Adrenal gland (tissue), 19 donors: ENCODE measurements at places on chromosomes 13 and 19.

DNA sequence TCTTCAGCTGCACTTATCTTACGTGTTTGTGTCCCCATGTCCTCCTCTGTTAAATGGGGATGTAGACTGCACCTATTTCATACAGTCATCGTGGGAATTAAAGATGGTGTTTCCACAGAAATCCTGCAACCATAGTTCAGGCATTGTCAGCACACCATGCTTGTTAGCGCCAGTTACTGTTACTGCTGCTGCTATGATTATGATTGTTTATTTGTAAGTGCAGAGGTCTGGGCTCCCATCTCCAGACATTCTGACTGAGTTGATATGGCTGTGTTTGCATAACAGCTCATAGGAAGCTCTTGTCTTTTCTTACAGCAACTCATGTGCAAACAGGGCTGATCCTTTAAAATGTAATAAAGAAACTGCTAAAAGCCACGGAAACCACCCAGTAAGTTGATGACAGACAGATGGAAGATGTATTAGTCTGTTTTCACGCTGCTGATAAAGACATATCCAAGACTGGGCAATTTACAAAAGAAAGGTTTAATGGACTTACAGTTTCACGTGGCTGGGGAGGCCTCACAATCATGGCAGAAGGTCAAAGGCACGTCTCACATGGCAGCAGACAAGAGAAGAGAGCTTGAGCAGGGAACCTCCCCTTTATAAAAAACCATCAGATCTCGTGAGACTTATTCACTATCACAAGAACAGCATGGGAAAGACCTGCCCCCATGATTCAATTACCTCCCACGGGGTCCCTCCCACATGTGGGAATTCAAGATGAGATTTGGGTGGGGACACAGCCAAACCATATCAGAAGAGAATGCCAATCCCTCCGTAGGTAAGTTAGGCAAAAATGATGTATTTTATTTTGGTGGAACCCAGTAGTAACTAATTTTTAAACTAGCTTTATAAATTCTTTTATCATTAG lies 1.6 kb downstream of the ZSCAN5A start:
- peaks cover 5% of the 10 kb centered on the region for H3K4me1 ChIP-seq
- no peak overlapping the region for H3K4me3 ChIP-seq
- H3K27ac ChIP-seq: no peak overlapping the region
- H3K27me3 ChIP-seq: no peaks in the 10 kb centered on the region

DNA sequence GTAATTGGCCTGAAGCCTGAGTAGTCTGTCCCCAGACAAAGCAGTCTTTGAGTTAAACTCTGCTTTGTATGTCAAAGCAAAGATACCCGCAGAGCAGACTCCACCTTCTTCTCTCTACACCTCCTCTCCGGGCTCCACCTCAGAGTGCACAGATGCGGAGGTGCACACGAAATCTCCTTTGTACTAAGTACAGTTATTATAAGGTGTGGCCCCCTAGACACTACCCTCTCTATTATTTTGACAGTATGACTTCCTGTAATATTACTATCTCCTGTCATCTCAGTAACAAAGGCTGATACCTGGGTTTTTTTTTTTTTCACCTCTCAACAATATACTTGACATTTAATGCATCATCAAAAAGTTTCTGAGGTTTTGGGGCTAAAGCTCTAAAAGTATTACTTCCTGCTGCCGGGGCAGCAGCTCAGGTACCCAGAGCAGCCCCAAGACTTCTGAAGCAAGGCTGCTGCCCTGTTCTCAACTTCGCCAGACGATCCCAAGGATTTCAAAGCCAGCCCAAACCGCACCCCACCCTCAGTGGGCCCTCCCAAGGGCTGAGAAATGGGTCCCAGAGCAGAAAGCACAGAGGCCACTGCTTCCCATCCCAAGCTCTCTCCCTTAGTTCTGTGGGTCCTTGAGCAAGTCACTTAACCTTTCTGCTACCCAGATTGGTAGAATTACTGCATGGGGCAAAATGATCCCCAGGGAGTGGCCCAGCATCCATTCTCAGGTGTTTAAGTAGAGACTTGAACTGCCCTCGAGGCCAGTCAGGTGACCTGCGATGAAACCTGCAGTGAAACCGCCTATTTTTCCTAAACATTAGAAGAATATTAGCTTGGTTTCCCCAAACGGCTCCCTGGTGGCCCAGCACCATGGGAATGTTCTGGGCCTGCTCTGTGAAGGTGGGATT lies 180.6 kb downstream of the FOXO1 start:
- no peaks in the 10 kb centered on the region for H3K36me3 ChIP-seq
- no peak overlapping the region for H3K4me3 ChIP-seq
- H3K4me1 ChIP-seq: peaks cover under 1% of the 10 kb centered on the region
- no peaks in the 10 kb centered on the region for H3K27me3 ChIP-seq
- H3K27ac ChIP-seq: no peak overlapping the region

- peak; percentile 46 for DNase-seq
- no peak overlapping the region for H3K4me3 ChIP-seq
- no peaks in the 10 kb centered on the region for H3K36me3 ChIP-seq
- H3K27ac ChIP-seq: no peak overlapping the region
- peaks cover 10% of the 10 kb centered on the region for H3K4me1 ChIP-seq
These were observed 34.0 kb downstream of the DPF1 start for GRCh38 chr19:38190061-38190460.

GRCh38 chr13:59914556-59914955 lies 249.2 kb downstream of the DIAPH3 start:
- no peak overlapping the region for H3K27ac ChIP-seq
- H3K4me1 ChIP-seq: no peaks in the 10 kb centered on the region
- H3K36me3 ChIP-seq: no peaks in the 10 kb centered on the region
- no peak for DNase-seq

DNA sequence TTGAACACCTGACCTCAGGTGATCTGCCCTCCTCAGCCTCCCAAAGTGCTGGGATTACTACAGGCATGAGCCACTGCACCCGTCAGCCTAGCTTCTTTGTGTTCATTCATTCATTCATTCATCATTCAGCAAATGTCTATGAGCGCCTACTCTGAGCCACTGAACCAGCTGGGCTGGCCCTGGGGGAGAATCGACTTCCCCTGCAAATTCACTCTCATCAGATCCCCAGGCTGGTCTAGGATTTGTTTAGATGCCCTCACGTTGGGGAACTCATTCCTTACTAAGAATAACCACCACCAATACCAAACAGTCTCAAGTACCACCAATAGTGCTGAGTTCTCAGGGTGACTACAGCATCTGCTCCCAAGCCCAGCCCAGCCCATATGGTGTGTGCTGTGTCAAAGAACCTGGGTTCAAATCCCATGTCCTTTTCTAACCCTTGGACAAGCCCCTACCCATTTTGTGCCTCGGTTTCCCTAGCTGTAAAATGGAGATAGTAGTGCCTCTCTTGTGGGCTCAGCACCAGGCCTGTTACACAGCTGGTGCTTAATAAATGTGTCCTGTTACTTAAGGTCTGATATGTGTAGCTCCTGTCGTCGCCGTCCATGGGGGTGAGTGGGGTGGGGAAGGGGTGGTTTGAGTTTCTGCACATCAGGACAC lies 16.8 kb downstream of the NRTN start:
- no peak for DNase-seq
- H3K36me3 ChIP-seq: no peaks in the 10 kb centered on the region
- no peak overlapping the region for H3K4me3 ChIP-seq
- H3K27me3 ChIP-seq: no peaks in the 10 kb centered on the region
- H3K27ac ChIP-seq: no peak overlapping the region

- H3K4me3 ChIP-seq: no peak overlapping the region
- no peaks in the 10 kb centered on the region for H3K36me3 ChIP-seq
- no peaks in the 10 kb centered on the region for H3K4me1 ChIP-seq
- no peak overlapping the region for H3K27ac ChIP-seq
- no peak for DNase-seq
These were observed 65.1 kb upstream of the ARHGEF7 start for GRCh38 chr13:111049791-111050538.

- H3K36me3 ChIP-seq: no peaks in the 10 kb centered on the region
- no peaks in the 10 kb centered on the region for H3K4me1 ChIP-seq
- no peak for DNase-seq
- no peak overlapping the region for H3K4me3 ChIP-seq
These were observed 138.8 kb upstream of the RNF113B start for GRCh38 chr13:98315902-98316301.

GRCh38 chr13:114286808-114287207 lies 5.4 kb downstream of the UPF3A start:
- H3K27me3 ChIP-seq: no peaks in the 10 kb centered on the region
- H3K27ac ChIP-seq: no peak overlapping the region
- DNase-seq: no peak

DNA sequence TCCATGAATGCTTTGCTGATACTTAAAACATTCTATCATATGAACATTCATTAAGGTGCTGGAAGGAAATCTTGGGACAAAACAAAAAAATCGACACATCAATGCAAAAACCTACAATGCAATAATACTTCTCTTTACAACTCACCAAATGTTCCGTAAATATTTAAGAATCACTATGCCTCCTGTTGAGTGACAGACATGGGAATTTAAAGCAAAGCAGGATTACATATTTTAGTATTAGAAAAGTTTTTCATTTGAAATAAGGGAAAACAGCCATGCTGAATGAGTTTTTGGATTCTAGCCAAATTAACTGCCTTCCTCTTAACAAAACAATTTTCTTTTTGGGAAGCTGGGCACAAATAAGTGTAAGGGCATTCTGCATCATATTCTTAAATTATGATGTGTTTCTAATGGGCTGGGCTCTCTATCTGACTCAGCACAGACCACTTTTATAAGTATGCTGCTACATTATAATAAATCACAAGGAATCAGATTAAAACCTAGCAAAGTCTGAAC lies 93.7 kb downstream of the RBM26 start:
- no peak overlapping the region for H3K4me3 ChIP-seq
- H3K27me3 ChIP-seq: no peaks in the 10 kb centered on the region
- DNase-seq: no peak

DNA sequence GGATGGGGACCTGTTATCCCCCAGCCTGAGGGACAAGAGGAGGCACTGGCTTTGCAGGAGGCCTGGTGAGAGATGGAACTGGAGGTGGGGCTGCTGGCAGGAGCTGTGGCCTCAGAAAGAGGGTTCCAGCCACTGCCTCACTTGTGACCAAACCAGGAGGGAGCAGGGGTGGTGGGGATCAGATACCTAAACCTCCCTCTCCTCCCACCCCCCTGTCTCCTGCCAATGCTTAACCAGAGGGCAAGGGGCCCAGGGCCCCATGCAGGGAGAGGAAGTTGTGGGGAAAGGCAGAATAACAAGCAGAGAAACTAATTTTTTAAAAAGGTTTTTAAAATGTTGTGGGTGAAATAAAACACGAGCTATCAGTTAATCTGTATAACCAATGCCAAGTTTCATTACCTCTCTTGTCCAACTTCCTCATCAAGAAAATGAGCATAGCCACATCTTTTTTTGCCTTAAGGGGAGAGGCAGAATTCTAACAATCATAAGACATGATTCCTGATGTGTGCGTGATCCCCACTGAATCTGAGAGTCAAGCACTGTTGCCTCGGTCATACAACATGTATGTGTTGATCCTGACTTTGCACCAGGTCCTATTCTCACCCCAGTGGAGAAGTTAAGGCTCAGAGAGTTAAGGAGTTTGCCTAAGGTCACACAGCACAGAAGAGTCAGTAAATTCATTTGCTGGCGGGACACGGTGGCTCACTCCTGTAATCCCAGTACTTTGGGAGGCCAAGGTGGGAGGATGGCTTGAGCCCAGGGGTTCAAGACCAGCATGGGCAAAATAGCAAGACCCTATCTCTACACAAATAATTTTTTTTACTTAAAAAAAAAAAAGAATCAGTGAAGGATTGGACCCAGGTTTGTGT lies 12.9 kb downstream of the FXYD5 start:
- no peak for DNase-seq
- H3K27me3 ChIP-seq: no peaks in the 10 kb centered on the region
- H3K27ac ChIP-seq: no peak overlapping the region
- H3K4me1 ChIP-seq: no peaks in the 10 kb centered on the region
